ENCODE measurements at places on chromosomes 5 and 9.
A peak's percentile ranks its signal among the peaks of the same experiment; 100 is the strongest.

DNA sequence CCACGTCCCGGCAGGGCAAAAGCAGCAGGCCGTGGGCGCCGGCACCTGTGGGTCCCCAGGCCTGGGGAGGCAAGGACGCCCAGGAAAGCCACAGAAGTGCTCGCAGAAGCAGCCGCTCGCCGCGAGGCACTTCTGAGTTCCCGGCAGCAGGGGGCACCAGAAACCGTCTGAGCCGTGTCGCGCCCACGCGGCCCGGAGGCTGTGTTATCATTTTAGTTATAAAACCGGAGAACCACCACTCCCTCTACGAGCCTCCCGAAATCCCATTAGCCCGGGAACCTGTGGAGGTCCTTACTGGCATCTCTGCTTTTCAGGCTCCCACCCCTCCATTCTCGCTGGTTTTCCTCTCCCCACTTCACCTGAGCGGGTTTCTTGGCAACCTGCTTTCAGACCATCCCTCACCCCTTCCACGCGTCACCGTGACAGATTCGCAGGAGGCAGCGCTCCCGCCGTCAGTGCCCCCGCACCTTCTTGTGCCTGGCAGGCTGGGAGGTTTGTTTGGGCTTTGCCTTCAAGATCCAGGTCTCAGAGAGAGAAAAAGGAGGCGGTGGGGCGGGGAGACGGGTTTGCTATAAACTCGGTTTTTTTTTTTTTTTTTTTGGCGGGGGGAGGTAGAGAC lies 2.3 kb downstream of the GDNF start:
- peak; percentile 57 for DNase-seq

GRCh38 chr9:133119846-133120500 lies 1.1 kb downstream of the RALGDS start:
- peak; percentile 31 for DNase-seq

DNA sequence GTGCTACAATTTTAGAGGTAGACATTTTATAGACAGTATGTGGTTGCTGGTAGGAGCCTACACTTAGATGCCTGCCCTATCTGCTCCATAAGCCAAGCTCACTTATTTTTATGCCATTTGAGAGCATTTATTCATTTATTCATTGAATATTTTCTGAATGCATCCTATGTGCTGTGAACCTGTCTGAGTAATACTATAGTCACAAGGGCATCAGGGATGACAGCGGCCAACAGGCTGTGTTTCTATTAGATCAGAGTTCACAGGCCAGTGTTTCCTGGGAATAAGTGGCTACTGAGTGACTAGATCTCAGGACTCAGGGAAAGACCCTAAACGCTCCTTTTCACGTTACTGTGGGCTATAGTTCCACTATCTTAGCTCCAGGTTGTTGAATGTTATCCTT lies 235.2 kb upstream of the MSX2 start:
- no peak for DNase-seq

- DNase-seq: no peak
Measured at GRCh38 chr5:83493644-83494043, 22.1 kb downstream of the VCAN start.

GRCh38 chr9:93071464-93071863 lies 13.0 kb downstream of the SUSD3 start:
- DNase-seq: no peak

DNA sequence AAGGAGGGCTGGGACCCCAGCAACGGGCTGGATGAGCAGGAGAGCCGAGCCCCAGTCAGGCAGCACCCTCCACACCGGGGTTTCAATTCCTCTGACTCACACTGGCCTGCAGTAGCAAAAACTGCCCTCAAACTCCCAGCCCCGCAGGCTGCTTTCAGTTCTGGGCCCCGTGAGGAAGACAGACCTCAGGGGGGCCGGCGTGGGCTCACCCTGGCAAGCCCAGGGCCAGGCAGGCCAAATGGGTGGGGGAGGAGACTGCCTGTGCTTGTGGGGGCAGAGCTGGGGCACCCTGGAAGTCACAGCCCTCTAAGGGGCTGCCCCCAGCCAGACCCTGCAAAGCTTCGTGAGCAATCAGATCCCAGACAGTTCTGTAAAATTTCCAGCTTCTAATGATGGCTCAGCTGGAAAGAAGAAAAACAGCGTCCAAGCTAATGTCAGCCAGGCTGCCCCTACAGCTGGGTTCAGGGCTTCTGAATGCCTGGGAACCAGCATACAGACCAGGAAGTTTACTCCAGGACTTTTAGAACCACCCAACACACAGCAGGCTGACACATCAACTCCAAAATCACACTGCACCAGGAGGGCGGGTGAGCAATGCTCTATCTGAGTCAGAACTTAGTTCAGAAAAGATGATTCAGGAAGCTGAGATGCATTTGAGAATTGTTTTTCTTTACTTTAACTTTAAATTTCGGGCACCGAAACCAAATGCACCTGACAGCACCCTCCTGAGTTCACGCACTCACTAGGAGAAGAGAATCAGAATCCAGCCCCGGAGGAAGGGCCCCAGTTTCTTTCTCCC lies 34.7 kb downstream of the LPCAT1 start:
- no peak for DNase-seq

GRCh38 chr9:89464300-89464901 lies 33.5 kb downstream of the SEMA4D start:
- no peak for DNase-seq

DNA sequence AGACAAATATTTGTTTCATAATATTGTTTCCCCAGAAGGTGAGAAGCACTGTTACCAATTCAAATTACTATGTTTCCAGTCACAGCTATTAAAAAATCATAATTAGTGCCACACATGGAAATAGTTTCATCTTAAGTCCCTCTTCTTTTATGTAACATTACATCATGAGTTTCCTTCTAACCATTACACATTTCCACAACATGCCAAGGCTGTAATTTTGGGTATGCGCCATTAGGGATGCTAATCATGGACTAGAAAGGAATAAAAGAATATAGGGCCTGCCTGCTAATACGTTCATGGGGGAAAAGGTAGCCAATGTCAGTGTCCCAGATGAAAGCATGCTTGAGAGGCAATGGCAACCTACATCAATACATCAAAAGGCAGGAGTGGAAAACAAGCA lies 142.5 kb upstream of the LPAR1 start:
- DNase-seq: no peak

GRCh38 chr5:132491368-132492364 lies 1.1 kb upstream of the IRF1 start:
- DNase-seq: no peak

GRCh38 chr9:71895117-71895516 lies 15.9 kb downstream of the ABHD17B start:
- no peak for DNase-seq

GRCh38 chr9:27818348-27818747 lies 245.1 kb upstream of the C9orf72 start:
- no peak for DNase-seq

DNA sequence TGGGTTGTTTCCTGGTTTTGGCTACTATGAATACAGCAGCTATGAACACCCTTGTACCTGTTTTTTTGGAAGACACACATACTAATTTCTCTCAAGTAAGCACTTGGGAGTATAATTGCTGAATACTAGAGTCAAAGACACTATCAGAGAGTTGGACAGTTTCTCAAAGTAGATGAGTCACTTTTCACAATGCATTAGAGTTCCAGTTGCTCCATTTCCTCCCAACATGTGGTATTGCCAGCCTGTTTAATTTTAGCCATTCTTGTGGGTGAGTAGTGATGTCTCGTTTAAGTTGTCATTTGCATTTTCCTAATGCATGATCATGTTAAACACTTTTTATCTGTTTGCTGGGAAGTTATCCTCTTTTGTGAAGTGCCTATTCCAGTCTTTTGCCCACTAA lies 81.6 kb upstream of the GDNF start:
- DNase-seq: no peak

DNA sequence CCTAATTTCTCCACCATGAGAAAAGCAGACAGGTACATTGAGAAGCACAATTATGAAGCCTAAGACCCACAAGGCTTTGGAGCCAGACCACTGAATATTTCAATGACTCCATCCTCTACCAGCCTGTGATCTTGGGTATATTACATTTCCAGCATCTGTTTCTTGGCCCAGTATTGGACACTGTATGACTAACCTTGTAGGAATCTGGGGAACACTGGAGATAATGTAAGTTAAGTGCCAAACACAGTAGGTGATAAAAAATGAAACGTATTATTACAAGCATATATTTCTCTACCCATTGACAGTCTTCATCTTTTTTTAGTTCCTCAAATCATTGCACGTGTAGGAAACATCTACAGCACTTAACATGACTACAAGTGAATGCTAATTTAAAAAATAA lies 28.6 kb upstream of the FEM1C start:
- DNase-seq: no peak

- no peak for DNase-seq
Measured at GRCh38 chr5:92874790-92875189, 706.2 kb downstream of the NR2F1-AS1 start.

GRCh38 chr5:168128111-168128510 lies 163.3 kb upstream of the WWC1 start:
- peak; percentile 35 for DNase-seq

GRCh38 chr5:154134499-154134898 lies 56.0 kb upstream of the GALNT10 start:
- no peak for DNase-seq

DNA sequence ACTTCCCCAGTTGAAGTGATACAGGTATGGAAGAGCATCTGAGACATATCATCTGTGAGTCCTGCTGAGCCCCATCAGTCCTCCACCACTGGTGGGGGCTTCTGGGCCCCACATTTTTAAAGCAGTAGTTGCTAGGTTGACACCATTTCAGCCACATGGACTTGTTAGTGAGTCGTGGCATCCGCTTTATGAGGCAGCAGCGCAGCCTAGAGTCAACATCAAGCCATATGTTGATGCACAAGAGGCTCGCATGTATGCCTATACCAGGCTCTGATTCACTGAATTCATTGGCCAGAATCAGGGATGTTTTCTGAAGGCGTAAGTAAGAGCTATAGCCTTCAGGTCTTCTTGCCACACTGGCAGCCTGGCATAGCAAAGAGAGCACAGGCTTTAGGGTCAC lies 26.8 kb downstream of the ZNF346 start:
- no peak for DNase-seq

DNA sequence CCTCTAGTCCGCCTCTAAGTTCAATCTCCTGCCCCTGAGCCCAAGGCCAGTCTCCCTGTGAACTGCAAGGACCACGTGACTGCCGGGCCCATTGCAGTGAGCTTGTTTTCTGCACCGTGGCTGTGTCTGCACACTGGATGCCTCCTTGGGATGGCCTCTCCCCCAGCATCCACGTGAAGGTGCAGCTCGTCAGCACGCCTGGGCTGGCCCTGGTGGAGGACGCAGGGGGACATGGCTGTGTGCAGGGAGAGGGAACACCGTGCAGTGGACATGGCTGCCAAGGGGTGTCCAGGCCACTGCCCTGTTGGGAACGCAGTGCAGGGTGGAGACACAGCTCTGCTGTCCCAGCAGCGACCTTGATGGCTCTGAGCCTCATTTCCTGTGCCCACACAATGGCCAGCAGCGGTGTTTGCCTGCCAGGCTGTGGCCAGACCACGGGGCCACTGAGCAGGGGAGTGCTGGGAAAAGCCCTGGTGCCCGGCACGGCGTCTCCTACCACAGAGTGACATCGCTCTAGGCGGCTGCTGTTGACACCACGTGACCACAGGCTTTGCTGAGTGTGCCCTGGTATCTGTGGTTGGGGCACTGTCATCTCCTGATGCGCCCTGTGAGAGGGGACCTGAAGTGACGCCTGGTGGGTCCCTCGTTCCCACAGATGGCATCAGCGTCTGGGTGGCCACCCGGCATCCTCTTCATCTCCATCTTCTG lies 26.9 kb upstream of the EXOC3 start:
- DNase-seq: no peak

DNA sequence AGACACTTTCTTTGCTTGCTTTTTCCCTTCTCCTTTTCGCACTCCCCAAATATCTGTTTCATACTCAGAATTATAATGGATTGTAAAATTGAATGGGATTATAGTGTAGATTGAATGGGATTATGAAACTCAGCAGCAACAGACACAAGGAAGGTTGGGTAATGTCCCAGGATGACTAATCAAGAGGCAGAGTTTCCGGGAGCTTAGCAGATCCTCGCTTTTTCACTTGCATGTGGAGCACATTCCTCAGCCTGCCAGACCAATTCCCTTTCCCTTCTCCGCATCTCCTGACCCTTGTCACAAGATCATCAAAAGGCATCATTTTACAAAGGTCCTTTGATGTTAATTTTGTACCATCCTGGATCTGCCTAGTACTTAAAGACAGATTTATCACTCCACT lies 55.1 kb upstream of the SLC1A1 start:
- DNase-seq: no peak

GRCh38 chr5:76867038-76867437 lies 17.2 kb downstream of the S100Z start:
- no peak for DNase-seq

- DNase-seq: no peak
Measured at GRCh38 chr9:91429501-91429900, 5.9 kb upstream of the NFIL3 start.

- DNase-seq: no peak
Measured at GRCh38 chr5:5666369-5666768, 243.9 kb downstream of the ICE1 start.

GRCh38 chr5:59943452-59944113 lies 50.1 kb upstream of the PDE4D start:
- DNase-seq: no peak

- DNase-seq: no peak
Measured at GRCh38 chr5:76449606-76450005, 46.5 kb downstream of the IQGAP2 start.

- no peak for DNase-seq
Measured at GRCh38 chr5:167642779-167643517, 648.5 kb upstream of the WWC1 start.

GRCh38 chr9:118736406-118736805 lies 632.8 kb downstream of the BRINP1 start:
- DNase-seq: no peak

DNA sequence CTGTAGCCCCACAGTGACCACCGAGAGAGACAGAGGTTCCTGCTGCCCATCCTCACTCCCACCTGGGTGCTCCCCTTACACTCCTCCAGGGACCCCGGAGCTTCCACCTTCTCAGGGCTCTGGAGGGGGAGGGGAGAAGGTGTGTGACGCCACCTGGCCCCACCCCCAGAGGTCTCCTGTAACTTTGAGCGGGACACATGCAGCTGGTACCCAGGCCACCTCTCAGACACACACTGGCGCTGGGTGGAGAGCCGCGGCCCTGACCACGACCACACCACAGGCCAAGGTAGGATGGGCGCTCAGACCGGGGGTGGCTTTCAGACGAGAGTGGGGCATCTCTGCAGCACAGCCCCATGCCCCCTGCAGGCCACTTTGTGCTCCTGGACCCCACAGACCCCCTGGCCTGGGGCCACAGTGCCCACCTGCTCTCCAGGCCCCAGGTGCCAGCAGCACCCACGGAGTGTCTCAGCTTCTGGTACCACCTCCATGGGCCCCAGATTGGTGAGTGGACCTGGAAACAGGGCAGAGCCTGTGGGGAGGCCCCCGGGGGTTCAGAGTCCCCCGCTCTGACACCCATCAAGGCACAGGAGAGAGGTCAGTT lies 4.5 kb downstream of the MAMDC4 start:
- no peak for DNase-seq

- no peak for DNase-seq
Measured at GRCh38 chr5:115723220-115723619, 93.2 kb downstream of the CDO1 start.

Measured in NCI-H524 treated with DMSO at 0.1 percent for 48 hours (cell line).